Ecto neural progenitor cell (in vitro differentiated cells): ENCODE measurements at places on chromosomes 5 and 9.

DNA sequence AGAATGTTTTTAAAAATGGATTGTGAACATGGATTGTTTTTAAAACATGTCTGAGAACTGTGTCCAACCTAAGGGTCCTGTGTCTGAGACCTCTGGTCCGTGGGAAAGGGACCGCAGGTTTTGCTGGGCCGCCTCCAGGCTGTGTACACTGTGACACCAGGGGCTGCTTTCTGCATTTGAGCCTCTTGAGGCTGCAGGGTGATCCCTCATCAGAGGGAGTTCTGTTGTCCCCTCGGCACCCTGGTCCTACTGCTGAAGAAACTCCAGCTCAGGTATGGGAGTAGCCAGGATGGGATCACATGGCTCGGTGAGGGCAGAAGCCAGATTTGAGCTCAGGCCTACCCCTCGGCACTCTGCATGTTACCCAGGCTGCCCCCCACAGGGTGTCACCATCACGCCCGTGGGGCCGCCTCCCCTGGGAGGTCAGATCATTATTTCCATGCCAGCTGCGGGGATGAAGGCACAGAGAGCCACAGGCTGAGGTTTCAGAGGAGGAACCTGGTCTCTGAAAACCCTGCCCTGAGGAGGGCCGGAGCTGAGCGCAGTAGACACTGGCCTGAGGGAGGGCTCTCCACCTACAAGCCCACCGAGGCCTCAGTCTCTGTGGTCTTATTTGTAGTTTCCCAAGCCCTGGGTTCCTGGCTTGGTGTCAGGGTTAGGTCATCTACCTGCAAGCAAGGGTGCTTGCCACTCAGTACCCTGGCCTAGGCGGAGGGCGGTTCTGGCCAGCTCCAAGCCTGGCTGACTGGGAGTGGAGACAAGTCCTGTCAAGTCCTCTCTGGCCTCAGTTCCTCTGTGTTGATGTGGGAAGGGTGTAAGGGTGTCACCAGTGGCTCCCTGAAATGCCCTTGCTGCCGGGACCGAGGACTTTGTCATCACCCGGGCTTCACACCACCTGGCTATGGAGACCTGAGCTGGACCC, 2.8 kb downstream of the PRR7 start:
- no peak for DNase-seq

- DNase-seq, result no peak
Measured at GRCh38 chr9:92988215-92988768, 41.0 kb downstream of the FGD3 start.

GRCh38 chr5:27392716-27393115, 354.3 kb upstream of the CDH9 start:
- no peak for DNase-seq

- no peak for DNase-seq
Measured at GRCh38 chr5:37494756-37495155, 115.6 kb downstream of the WDR70 start.

- DNase-seq, result no peak
Measured at GRCh38 chr5:77841616-77842015, 65.5 kb upstream of the TBCA start.

DNA sequence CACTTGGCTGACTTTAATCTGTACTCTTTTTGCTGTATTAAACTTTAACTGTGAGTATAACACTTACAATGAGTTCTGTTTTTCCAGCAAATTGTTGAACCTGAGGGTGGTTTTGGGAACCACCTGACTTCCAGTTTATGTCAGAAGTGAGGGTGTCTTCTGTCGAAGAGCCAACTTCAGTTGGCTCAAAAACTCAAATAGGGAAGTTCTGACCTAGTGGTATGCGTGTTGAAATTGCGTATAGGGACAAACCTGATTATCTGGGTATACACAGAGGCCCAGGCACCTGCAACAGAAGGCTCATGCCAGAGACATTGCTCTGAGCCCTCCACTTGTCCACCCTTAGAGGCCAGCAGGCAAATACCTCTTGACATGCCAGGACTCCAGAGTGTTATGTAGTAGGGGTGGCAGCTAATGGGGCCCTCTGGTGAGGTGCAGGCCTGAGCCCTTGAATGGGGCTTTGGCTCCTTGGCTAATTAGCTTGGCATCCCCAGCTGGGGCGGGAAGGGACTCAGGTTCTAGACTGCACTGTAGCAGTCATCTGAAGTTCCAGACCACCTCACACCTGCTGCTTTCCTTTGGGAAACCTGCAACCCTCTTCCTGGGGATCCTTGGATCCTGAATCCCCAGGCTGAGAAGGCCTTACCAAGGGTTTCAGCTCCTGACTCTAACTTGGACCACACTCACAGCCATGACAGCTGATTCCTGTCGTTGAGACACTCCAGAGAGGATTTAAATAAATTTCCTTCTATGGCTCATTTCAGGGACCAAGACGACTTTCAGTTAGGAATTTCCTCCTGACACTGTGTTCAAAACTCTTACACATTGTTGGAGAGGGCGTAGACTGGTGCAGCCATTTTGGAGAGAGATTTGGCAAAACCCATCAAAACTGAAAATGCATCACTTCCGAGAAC, 189.6 kb downstream of the HSPA4 start:
- DNase-seq, result no peak
